ENCODE measurements at places on chromosomes 5 and 9. TPM values are rescaled to one million over a fixed set of nuclear protein-coding genes. Genes with fewer than 3 reads are reported as not detected.

- DNase-seq = no peak
Observed at GRCh38 chr9:92976431-92976830, 29.1 kb downstream of the FGD3 start.

DNA sequence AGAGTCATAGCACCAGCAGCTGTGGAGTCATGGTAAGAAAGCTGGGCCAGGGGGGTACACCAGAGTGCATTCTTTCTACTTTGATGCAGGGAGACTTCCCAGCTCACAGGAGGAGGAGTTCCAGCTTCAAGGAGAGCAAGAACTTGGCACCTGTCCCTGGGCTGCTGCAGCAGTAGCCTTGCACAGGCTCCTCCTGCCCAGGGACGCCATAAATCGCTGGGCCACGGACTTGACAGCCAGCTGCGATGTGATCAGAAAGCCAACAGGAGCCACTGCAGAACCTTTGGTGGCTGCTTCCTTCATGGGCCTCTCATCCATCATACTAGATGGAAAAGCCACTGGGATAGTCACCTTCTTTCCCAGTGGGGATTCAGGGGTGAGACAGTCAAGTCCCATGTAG lies 234.7 kb downstream of the NMUR2 start:
- no peak for DNase-seq

- DNase-seq = no peak
Observed at GRCh38 chr5:94174748-94175411, 433.5 kb upstream of the POU5F2 start.

GRCh38 chr9:68749579-68750159 lies 44.6 kb downstream of the PIP5K1B start:
- DNase-seq = no peak

GRCh38 chr5:109911731-109912130 lies 222.0 kb downstream of the MAN2A1 start:
- DNase-seq = peak; percentile 62

DNA sequence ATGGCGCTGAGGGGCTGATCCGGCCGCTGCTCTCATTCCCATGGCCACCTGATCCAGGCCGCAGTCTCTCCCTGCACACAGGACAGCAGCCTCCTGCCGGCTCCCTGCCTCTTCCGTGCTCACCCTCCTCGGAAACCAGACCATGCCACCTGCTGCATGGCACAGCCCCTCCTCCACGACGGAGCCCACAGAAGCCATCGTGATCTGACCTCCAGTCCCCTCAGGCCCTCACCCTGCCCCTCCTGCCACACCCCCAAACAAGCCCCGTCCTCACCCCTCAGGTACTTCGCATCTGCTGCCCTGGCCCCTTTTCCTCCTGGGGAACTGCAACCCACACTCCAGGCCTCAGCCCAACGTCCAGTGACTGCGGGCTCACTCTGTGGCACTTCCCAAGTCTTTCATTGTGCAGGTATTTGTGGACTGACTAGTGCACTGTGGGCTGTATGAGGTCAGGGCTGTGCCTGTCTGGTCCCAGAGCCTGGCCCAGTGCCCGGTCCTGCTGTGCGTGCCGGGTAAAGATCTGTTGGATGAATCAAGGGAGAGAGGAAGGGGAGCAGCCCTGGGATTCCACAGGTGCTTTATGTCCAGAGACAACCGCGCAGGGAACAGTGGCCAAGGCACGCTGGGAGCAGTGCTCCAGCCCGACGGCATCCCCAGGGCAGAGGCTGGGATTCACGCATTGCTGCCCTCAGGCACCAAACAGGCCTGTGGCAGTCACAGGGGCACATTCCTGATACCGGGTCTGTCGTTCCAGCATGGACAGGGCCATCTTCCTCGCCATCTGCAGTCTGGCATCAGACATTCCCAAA lies 86.1 kb downstream of the ADAMTS2 start:
- DNase-seq = peak; percentile 61

- DNase-seq = no peak
Observed at GRCh38 chr5:59126016-59126707, 543.3 kb downstream of the RAB3C start.

- DNase-seq = no peak
Observed at GRCh38 chr9:78552802-78553201, 255.9 kb downstream of the PSAT1 start.

DNA sequence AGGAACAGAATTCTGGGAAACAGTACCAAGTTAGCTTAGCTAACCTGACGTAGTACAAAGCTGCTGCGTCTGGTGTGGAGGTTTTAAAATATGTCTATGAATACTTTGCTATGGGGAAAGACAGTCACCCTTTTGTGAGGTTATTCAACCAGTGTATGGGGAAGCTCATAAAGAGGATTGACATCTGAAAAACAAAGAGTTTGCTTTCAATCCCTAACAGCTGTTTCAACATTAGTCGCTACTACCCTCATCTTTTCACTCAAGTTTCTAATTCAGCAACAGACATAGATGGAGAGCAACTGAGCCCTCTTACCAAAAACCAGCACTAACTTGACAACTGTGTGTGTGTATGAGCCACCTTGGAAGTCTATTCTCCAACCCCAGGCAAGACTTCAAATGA lies 7.8 kb upstream of the MSANTD3 start:
- DNase-seq = no peak

- no peak for DNase-seq
Observed at GRCh38 chr9:109315480-109316206, 5.2 kb downstream of the EPB41L4B start.

- DNase-seq = no peak
Observed at GRCh38 chr5:40871177-40871576, 30.0 kb downstream of the CARD6 start.

DNA sequence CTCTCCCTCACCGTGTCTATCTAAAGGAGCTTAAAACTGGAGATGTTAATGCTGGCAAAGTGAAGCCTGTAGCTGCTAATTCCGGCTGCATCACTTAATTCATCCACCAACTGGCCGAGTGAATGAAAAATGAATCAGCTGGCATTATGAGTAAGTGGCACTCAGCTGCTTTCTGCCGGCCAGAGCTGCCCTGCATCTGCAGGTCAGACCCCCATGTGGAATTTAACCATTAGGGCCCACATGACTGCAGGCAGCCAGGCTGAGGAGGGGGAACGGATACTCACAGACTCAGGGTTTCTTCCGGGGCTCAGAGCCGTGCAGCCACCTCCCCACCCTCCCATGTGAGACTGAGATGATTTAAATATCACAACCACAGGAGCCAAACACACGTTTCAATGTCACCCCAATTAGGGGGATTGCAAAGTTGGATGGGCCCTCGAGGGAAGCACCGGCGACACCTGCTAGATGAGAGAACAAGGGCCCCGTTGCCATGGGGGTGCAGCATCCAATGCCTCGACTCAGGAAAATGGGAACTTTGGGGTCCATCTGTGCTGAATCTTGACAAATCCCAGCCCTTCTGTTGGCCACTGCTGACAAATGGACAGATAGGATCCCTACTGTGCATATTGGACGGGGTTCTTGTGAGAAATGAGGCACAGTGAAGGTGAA lies 115.6 kb upstream of the ALDH1B1 start:
- no peak for DNase-seq

GRCh38 chr9:113711251-113711650 lies 164.9 kb upstream of the ZNF618 start:
- no peak for DNase-seq

DNA sequence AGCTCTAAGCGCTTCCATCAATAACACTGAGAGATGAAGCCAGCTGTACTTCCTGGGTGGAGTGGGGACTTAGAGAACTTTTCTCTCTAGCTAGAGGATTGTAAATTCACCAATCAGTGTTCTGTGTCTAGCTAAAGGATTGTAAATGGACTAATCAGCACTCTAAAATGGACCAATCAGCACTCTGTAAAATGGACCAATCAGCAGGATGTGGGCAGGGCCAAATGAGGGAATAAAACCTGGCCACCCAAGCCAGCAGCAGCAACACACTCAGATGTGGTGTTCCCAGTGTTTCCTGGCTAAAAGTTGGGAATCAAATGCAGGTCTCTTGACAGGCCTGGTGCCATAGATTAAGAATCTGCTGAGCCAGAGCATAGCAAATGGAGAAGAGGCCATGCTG lies 60.5 kb downstream of the ALDH7A1 start:
- no peak for DNase-seq

GRCh38 chr5:90528601-90529193 lies 687 bp downstream of the LYSMD3 start:
- DNase-seq = peak; percentile 12

- DNase-seq = no peak
Observed at GRCh38 chr9:123016631-123017030, 16.8 kb upstream of the GPR21 start.

DNA sequence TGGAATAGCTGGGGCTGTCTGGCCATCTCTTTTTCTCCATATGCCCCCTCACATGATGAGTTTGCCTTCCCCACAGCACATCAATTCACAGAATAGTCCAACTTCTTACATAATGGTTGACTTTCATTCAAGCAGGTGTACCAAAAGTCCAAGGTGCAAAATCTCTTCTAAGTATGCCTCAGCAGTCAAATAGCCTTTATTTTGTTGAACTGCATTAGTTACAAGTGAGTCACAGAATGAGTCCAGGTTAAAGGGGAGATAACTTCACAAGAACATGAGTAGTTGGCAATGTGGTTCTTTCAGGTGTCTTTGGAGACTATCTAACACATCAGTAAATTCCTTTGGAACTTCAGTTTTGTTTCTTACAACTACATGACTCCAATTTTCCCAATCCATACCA lies 672.5 kb downstream of the PRELID2 start:
- DNase-seq = no peak

DNA sequence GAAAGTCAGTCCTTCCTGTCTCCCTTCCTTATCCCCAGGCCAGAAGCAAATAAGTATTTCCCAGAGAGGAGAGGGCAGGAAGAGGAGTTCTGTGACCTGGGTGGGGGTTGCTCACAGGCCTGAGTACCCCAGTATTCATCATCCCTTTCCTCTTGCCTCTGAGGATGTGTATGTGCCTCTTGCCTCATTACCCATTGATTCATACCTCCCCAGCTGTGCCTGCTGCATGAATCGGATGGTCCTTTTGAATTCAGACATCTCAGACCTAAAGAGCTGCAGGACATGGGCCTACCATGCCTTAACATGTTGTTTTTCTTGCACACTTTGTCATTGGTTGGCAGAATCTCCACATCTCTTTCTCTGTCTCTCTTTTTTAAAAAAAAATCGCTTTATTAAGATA lies 112.8 kb upstream of the SHB start:
- no peak for DNase-seq

DNA sequence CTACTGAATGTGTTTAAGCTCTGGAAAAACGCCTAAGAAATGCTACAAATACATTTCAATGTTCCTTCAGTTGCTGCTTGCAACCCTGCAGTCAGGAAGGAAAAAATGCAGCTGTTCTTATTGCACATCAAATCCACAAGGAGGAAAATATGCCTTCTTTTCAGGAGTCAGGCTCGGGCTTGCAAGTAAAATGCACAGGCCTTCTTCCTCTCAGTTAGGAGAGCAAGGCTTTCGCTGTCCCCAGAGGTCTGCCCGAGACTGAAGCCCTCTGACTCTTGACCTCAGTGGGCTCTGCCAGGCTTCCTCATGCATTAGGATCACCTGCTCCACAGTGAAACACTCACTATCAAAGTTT lies 899 bp upstream of the SHC3 start:
- DNase-seq = no peak

- no peak for DNase-seq
Observed at GRCh38 chr5:91378752-91379211, 4.3 kb downstream of the ARRDC3 start.

DNA sequence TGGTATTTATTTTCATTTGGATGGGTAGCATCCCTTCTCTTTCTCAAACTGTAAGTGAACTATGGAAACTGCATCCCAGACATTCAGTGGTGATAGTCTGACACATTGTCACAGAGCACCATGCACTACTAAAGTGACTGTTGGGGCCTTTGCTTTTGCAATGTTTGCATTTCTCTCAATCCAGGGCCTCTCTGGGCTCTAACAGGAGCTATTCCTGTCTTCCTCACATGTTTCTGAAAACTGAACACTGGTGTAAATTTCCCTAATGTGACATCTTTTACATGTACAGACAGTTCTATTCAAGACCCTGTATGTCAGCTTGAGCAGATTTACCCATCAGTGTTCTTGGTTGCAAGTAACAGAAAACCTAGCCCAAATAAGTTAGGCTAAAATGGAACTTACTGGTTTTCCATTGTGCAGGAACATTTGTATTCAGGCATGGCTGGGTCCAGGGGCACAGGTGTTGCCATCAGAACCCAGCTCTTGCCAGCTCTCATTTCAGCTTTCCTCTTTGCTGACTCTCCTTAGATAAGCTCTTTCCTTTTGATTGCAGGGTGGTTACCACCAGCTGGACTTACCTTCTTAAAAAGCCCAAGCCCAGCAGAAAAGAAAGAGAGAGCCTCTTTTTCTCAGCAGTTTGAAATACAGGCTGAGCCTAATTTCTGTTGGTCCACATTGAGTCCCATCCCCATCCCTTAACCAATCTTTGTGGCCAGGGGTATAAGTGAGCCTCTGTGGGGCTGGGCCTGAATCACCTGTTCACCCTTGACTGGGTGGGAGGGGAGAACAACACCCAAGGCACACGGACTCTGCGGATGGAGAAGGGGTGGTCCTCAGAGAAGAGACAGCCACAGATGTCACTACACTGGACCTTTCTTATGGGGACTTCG lies 234.3 kb downstream of the NR3C1 start:
- DNase-seq = no peak

DNA sequence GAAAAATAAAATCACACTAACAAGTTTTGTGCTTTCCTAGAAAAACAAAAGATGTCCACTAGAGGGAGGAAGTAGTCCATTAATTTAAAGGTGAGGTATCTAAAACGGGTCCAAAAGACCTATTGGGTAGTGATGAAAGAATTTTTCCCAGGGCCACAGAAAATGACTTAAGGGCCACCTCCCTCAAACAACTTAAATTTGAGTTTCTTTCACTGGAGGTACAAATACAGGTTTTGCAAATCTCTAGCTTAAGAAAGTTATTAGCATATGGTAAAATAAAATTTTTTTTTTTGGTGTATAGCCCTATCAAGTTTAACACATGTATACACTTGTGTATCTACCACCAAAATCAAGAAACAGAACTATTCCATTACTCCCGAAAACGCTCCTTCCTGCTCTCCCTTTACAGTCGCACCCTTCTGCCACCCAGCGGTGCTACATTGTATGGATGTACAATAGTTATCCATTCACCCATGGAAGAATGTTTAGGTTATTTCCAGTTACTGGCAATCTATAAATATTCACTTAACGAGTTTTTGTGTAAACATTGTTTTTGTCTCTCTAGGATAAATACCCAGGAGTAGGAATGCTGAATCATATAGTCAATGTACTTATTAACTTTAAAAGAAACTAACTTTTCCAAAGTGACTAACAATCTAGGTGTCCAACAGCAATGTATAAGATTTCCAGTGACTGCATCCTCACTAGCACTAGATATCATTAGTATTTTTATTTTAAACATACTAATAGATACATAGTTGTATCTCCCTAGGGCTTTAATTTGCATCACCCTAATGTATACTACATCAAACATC lies 21.9 kb downstream of the DEPDC1B start:
- DNase-seq = peak; percentile 41

- no peak for DNase-seq
Observed at GRCh38 chr9:121283080-121283398, 15.1 kb downstream of the GSN start.

- DNase-seq = no peak
Observed at GRCh38 chr5:44809956-44810420, 1.2 kb downstream of the MRPS30 start.

Gene CD14
- polyA plus RNA-seq = 0.19 TPM

Gene OR1J2
- not detected for polyA plus RNA-seq

Gene RMI1
- polyA plus RNA-seq = 0.96 TPM

Gene MLANA
- not detected for polyA plus RNA-seq

Gene SRP19
- polyA plus RNA-seq = 46.4 TPM

Gene AK8
- 0.77 TPM for polyA plus RNA-seq

Gene DOCK2
- 3.8 TPM for polyA plus RNA-seq

Gene C9orf153
- polyA plus RNA-seq = 0.03 TPM

Gene LPAR1
- 9.4 TPM for polyA plus RNA-seq

Gene NTRK2
- 0.05 TPM for polyA plus RNA-seq

Gene CCL19
- not detected for polyA plus RNA-seq

Gene LHX6
- 0.02 TPM for polyA plus RNA-seq

Gene ADGRD2
- polyA plus RNA-seq = 0.10 TPM

Gene PCA3
- polyA plus RNA-seq = 0.21 TPM
